Testis (tissue), 5 donors: ENCODE measurements at places on chromosomes 2 and 18.

- no peak for DNase-seq
Observed at GRCh38 chr2:33110461-33110860, 163.7 kb downstream of the LTBP1 start.

GRCh38 chr2:238571661-238572372 is 145.1 kb downstream of the ASB1 start:
- DNase-seq = no peak

- no peak for DNase-seq
Observed at GRCh38 chr2:99850084-99850710, 292.2 kb downstream of the AFF3 start.

DNA sequence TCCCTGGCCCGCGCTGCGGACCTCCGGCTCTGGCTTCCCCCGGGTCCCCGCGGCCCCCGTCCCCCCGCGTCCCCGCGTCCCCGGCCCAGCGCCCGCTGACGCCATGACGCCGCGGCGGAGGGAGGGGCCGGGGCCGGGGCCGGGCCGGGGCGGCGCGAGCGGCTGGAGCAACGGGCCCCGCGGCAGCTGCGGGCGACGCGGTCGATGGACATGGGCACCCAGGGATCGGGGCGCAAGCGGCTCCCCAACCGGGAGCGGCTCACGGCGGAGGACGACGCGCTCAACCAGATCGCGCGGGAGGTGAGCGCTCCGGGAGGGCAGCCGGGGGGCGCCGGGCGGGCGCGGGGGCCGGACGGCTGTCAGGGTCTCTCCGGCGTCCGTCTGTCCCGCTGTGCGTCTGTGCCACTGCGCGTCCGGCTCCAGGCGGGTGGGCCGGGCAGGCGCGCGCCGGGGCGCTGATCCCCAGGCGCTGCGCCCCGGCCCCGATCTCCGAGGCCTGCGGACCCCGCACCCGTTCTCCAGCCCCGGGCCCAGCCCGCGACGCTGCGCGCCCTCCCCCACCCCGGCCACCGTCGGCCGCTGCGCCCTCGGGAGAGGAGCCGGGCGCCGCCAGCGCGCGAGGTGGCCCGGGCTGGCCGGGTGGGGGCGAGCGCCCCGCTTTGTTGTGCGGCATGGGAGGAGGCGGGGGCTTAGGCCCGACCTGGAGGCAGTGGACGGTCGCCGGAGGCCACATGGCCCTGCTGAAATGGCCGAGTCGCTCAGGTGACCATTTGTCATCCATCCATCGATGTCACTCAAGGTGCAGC is at the start of gene LRRFIP1:
TSS of gene LRRFIP1 (plus strand) at position 147 of the 806 bp plus-strand sequence. CDS start at position 205, 58 bp downstream.
- no peak for DNase-seq

DNA sequence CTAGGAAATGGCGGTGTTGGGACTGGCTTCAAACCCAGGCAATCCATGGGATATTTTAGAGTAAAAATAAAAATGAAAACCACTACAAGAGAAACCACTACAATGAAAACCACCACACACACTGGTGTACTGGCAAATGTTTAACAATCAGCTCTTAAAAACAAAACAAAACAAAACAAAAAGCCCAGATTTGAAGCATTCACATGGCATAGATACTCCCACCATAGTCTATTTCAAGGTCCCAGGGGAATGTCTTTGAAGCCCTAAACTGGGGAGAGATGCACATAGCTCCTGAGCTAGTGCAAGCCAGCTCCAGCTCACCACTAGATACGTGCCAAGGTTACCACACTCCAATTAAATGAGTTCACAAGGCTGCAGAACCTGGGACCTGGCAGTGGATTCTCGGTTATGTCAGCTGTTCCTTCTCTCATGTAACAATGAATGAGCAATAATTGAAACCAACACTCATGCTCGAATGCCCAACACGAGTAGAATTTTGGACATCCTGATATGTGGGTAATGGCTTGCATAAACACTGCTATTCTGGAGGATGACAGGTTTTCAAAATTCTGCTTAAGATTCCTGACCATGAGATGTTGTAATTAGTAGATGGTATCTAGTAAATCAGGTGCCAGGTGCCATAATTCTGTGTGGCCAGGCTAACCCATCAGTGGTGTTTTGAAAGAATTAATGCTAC is 102.2 kb downstream of the OSBPL6 start:
- DNase-seq = no peak

GRCh38 chr2:42851186-42851585 is 58.8 kb upstream of the HAAO start:
- no peak for DNase-seq

DNA sequence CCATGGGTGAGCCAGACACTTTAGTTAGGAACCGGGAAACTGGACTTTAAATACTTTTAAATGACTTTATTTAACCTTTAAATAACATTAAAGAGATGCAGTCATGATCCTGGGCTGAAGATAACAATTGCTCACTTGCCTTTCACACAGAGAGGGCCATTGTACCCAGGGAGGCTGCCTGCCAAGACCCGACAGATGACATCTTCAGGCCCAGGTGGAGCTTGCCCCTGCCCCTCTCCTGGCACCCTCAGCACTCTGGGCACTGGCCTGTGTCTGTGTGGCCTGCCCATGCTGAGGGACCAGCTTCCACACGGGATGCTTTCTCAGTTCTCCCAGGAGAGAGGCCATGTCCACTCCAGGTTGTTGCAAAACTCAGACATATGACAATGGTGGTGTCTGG is 216.4 kb upstream of the MYT1L start:
- DNase-seq = no peak

DNA sequence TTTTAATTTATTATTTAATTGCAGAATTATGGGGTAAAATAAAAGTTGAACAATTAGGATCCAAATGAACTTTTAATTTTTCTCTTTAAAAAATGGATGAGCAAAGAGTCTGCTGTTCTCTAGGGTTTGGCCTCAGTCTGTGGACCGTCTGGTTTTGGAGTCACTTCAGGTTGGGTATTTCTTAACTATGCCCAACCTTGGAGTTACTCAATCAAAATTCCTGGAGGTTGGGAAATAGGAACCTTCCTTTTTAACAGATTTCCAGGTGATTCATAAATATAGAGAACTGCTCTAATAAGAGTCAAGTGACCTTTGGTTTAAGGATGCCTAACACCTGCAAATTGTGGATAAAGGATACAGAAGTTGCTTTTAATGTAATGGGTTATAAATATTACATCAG is 241.5 kb upstream of the GCFC2 start:
- DNase-seq = no peak

DNA sequence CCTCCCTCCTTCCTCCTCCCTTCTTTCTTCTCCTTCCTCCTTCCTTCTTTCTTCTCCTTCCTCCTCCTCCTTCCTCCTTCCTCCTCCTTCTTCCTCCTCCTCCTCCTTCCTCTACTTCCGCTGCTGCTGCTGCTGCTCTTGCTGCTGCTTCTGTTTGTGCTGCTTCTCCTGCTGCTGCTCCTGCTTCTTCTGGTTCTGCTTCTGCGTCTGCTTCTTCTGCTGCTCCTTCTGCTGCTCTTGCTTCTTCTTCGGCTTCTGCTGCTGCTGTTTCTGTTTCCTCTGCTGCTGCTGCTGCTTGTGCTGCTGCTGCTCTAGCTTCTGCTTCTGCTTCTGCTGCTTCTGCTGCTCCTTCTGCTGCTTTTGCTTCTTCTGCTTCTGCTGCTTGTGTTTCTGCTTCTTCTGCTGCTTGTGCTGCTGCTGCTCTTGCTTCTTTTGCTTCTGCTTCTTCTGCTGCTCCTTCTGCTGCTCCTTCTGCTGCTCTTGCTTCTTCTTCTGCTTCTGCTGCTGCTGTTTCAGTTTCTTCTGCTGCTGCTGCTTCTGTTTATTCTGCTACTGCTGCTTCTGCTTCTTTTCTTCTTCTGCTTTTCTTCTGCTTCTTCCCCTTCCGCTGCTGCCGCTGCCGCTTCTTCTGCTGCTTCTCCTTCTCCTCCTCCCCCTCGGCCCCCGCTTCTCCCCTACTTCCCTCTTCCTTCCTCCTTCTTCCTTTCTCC is 8.6 kb downstream of the SNRNP27 start:
- DNase-seq = no peak

GRCh38 chr2:40450066-40450795 is 1.7 kb downstream of the SLC8A1 start:
- DNase-seq = no peak

DNA sequence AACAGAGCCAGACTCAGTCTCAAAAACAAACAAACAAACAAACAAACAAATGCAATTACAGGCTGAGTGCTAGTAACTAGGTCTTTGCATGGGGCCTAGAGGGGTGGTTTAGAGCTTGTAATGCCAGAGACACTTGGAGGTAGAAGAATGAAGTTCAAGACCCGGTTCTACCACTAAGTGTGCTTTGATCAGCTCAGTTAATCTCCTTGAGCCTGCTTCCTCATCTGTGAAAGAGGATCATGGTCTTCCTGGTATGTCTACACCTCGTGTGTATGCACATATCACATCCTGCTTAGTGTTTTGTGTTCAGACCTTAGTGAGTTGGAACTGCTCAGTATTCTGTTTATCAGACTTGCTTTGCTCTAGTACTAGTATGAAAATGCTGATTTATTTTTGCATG is 4.8 kb upstream of the ATP6V1C2 start:
- DNase-seq = no peak

- DNase-seq = no peak
Observed at GRCh38 chr2:110748489-110748867, 16.1 kb downstream of the ACOXL start.
